EH (cell line): ENCODE measurements at places on chromosomes 4 and X.

DNA sequence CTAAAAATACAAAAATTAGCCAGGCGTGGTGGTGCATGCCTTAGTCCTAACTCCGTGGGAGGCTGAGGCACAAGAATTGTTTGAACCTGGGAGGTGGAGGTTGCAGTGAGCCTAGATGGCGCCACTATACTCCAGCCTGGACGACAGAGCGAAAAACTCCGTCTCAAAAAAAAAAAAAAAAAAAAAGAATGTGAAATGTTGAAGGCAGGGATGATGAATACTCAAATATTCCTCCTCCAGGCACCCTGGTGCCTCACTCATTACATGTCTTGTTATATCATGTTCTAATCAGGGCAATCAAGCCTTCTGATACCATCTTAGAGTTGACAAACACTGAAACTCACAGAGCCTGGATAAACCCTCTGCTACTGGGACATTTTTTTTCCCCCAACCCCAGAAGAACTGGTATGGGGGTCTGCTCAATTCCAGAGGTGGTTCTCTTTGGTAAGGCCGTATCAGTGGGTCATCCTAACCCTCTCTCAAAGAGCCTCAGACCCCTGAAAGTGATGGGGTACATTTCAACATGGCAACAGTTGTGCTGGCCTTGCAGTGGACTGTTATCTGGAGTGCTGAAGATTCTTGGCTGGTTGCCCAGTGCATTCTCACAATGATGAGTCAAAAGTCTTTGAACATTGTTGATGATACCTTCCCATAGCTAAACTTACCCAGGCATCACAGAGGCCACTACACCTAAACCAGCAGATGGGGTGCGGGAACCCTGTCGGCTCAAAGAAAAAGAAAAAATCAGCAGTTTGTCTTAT, 2.4 kb upstream of the SH3KBP1 start:
- peak; percentile 74 for DNase-seq

- no peak for DNase-seq
These were observed 25.3 kb downstream of the STIM2 start for GRCh38 chr4:26885912-26886274.

DNA sequence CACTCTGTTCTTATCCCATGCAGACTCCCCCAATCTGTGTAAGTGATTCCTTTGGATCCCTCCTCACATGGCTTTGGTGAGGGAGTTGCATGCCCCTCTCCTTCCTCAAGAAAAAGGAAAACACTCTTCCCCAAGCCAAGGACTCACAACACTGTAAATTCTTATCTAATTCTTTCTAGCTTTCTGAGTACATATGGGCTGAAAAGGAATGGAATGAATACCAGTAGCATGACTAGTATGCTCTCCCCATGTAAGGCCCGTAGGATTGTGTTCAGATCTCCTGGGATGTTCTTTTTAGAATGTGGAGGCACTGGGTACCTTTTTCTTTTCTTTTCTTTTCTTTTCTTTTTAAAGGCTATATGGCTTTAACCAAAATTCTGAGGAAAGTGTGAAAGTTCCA, 17.0 kb upstream of the MAGED1 start:
- DNase-seq: peak; percentile 73

DNA sequence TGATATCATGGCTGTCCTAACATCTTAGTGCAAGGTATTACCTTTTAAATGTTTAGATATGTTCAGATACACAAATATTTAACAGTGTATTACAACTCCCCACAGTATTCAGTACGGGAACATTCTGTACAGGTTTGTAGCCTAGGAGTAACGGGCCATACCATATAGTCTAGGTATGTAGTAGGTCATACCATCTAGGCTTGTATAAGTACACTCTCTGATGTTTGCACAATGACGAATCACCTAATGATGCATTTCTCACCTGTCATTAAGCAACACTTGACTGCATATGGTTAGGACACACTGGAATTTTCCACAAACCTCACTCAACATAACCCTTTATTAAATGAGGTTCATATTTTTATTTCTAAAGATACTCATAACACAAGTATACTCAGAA, 67.7 kb downstream of the THOC2 start:
- DNase-seq: no peak

DNA sequence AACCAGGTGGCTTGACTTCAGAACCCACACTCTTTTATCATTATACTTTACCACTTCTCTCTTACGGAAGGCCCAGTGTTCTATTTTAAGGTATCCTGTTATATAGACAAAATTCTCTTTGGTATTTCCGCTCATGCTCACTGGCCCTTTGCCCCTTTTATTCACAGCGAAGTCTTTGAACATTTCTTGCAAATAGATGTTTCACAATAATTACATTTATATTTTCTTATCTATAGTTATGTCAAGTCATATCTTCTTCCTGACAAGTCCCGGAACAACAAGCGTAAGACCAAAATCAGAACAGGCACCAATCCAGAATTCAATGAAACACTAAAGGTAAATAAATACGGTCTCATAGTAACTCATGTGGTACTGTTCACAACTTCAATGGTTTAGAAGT, 102.0 kb downstream of the SYTL5 start:
- no peak for DNase-seq

GRCh38 chr4:116118221-116118620, 967.2 kb downstream of the TRAM1L1 start:
- no peak for DNase-seq

DNA sequence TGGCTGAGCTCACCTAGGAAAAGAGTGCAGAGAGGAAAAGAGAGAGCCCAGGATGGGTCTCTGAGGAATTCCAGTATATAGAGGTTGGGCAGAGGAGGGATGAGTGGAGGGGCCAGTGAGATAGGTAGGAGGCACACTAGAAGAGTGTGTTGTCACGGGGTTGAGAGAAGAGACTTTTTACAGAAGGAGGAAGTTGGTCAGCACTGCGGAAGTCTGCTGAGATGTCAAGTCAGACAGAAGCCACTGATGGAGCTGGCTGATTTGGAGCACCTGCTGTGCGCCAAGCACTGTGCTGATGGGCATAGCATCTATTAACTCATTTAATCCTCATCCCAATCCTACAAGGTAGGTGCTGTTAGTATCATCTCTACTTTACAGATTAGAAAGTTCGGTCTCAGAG, 60.4 kb downstream of the EFNB1 start:
- DNase-seq: no peak

DNA sequence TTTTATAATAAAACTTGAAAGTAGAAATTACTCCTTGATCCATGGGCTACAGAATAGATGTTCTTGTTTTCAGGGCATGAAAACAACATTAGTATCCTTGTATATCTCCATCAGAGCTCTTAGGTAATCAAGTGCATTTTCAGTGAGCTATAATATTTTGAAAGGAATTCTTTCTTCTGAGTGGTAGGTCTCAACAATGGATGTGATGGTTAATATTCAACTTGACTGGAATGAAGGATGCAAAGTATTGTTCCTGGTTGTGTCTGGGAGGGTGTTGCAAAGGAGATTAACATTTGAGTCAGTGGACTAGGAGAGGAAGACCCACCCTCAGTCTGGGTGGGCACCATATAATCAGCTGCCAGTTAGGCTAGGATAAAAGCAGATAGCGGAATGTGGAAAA, 100.1 kb downstream of the LCORL start:
- no peak for DNase-seq

GRCh38 chr4:103719830-103720207, at the start of gene TACR3:
Gene TACR3, minus strand, starts transcription at chr4:103719985. Its CDS starts 310 bp downstream, at chr4:103719675.
- DNase-seq: no peak

DNA sequence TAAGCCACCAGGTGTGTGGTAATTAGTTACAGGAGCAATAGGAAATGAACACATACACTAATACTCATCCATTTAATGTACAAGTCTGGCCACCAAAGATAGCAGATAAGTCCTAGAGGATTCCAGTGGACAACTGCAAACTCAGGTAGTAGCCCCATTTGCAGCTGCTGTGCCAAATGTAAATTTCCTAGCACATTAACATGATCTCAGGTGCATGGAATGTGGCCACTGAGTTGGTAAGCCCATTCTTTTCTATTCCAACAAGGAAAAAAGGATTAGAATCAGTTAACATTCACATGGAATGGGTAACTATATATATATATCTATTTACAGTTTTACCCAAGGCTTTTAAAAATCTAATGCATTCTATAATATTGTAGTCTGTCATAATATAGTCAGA, 23.3 kb upstream of the FRAS1 start:
- DNase-seq: no peak
